ENCODE measurements at places on chromosomes 16 and 17.

DNA sequence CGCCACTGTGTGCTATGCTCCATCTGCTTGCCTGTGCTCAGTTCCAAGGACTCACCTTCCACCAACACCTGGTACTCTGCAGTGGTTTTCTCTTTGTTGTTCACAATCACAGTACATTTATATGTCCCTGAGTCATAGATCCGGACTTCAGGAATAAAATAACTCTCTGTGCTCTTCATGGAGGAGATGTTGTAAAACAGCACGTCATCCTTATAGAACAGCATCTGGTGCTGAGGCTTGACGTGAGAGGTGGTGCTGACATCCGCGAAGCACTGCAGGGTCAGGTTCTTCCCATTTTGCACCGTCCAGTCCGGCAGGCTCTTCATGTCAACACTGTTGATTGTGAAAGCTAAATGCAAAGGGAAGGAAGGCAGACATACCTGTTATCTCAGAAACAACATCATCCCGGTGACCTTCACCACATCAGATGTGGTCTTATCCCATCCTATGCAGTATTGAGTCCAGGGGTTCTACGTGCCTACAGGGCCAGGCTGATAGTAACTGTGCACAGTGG lies 12.8 kb downstream of the PECAM1 start:
- no peak for DNase-seq

GRCh38 chr17:43434902-43435319 lies 36.1 kb downstream of the ARL4D start:
- DNase-seq: no peak

GRCh38 chr16:47057630-47057993 lies 84.1 kb upstream of the DNAJA2 start:
- DNase-seq: no peak

- DNase-seq: no peak
Measured at GRCh38 chr16:55508271-55508921, 476 bp upstream of the LPCAT2 start.
